ENCODE measurements at places on chromosomes 4 and X. TPM values are rescaled to one million over a fixed set of nuclear protein-coding genes. Genes with fewer than 3 reads are reported as not detected.

AFM gene
- total RNA-seq: not detected

DNA sequence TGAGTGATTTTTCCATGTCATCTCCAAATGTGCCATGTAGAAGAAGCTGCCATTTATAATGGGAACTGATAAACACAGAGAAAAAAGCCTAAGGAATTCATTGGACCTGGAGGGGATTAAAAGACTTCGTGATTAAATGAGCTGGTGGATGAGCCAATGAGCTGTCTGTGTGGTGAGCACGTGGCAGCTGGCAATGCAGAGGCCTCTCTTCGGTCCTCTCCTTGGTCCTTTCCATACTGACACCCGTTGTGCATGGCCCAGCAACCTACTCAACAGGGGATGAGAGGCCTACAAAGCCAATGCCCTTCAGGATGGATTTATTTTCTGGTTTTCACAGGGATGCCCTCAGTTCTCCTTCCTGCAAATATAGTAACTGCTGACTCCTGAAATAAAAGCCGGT is 87.7 kb upstream of the STS start:
- no peak for DNase-seq

DNA sequence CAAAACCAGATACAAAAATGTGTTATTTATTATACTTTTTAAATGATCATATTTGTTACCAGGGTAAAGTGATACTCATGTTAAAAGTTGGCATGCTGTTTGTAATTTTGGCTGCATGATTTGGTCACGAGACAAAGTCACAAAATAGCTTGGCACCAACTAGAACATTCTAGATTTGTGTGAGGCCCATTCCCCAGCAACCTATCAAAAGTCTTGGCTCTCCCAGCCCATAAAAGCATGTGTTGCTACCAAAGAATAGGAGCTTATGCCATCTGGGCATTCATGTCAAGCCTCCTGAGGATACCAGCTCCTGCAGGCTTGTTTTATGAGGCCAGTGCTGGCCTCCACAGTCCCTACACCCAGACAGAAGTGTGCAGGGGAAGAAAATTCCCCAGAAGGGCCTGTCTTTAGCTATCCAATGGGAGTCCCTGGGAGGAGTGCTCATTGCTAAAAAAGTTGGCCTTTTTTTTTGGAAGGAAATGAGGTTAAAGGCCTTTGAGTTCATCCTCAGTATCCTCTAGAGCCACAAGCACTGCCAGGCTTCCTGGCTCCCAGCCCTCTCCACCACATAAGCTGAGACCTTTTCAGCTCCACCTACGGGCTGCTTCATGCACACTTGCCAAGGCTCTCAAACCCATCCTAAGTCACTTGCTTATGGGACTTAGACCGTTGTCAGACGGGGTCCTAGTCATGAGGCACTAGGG is 211.9 kb upstream of the EOLA2 start:
- DNase-seq: peak; percentile 42

GRCh38 chrX:131366407-131366806 is 77.3 kb upstream of the IGSF1 start:
- DNase-seq: no peak

RTL3 gene
- not detected for total RNA-seq

DNA sequence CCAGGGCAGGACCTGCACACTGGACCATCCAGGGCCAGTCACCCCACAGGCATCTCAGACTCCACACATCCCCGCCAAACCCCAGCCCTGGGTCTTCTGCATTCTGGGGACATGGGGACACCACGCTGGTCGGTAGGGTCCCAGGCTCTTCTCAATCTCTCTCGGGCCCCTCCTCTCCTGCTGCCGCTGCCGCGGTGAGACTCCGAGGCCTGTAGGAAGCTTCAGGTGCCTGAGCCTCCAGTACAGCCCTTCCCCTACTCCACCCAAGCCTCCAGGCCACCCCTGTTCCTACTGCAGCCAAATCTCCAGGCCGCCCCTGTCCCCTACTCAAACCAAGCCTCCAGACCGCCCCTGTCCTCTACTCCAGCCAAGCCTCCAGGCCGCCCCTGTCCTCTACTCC is 5.5 kb upstream of the ASMT start:
- DNase-seq: no peak

- no peak for DNase-seq
Measured at GRCh38 chr4:2733844-2734574, 22.1 kb downstream of the TNIP2 start.

UCP1 gene
- not detected for total RNA-seq

- no peak for DNase-seq
Measured at GRCh38 chrX:9957743-9958142, 9.4 kb upstream of the CLDN34 start.

DNA sequence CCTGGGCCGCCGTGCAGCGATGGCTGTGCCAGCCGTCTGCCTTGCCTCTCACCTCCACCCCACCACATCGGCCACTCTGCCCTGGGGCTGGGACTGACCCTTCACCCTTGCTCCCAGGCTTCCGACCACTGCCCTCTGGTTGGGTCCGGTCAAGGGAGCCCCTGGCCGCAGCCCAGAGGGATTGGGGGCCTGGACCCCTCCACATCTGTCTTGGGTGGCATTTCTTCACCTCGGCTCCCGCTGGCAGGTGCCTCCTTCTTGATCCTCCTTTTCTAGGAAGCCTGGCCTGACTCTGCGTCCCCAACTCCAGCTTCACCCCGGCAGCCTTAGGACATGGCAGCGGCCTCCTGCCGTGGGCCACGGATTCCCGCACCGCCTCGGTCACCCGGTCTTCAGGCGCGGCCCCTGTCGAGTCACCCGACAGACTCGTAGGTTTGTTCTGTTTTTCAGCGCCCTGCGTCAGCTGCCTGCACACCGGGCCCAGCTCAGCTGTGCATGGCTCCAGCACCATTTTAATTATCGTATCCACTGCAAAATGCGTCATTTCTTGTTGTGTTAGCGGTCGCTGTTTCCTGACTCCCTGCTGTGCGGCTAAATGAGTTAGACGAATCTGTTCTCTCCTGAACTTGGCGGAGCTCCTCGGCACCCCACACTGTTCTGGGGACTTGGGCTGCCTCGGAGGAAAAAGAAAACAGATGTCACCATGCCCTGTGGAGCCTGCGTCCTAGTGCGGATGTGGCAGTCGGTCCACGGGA is 124.0 kb downstream of the FAM53A start:
- no peak for DNase-seq

DNA sequence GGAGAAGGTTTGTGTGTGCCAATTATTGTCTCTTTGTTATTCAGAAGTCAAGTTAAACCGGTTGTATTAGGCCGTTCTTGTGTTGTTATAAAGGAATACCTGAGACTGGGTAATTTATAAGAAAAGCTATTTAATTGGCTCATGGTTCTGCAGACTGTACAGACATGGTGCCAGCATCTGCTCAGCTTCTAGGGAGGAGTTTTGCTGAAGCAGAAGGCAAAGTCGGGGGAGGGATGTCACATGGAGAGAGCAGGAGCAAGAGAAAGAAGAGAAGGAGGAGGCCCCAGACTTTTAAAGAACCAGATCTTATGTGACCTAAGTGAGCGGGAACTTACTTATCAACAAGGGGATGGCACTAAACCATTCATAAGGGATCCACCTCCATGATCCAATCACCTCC is 349.3 kb upstream of the PCDH18 start:
- DNase-seq: no peak

TMEM156 gene
- not detected for total RNA-seq

GRCh38 chr4:37682701-37683401 is 3.3 kb downstream of the RELL1 start:
- no peak for DNase-seq

- no peak for DNase-seq
Measured at GRCh38 chrX:127124871-127125270, 305.3 kb downstream of the PRR32 start.

DNA sequence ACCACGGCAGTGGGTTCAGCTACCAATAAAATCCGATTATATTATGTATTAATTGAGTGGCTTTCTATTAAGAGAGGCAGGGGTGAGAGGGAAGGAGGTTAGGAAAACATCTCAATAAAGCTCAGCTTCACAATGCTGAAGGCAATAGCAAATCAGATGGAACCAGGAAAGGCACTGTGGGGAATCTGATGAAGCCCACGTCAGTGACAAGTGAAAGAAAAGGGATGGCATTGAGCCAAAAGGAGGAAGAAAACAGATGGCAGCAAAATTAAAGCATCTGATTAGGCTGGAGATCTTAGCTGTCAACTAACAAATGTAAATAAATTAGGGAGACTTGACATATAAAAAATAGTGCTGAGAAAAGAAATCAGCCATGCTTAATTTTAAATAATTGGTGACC is 180.9 kb downstream of the RASL11B start:
- no peak for DNase-seq

- DNase-seq: no peak
Measured at GRCh38 chr4:40789031-40789430, 39.3 kb downstream of the NSUN7 start.

- no peak for DNase-seq
Measured at GRCh38 chr4:128427832-128428366, 140.3 kb upstream of the PGRMC2 start.
